ENCODE measurements at places on chromosomes 11 and 22. TPM values are rescaled to one million over a fixed set of nuclear protein-coding genes. Genes with fewer than 3 reads are reported as not detected.
A peak's percentile ranks its signal among the peaks of the same experiment; 100 is the strongest.

DNA sequence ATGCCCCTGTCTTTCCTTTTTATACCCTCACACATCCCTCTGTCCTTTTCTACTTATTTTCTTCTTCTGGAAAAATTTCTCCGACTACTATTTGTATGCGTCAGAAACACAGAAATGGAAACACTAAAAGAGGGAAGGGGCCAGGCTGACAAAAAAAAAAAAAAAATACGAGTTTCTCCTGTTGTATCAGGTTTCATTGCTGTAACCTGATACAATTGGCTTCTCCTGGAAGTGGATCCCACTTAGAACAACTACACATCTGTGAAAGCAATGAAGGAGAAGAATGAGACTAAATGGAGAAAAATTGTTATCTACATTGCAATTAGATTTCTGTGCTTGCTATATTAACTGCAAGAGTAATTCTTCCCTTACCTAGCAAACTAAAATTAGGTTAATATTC, 393.9 kb downstream of the GUCY1A2 start:
- no peaks in the 10 kb centered on the region for H3K4me1 ChIP-seq
- no peaks in the 10 kb centered on the region for H3K27me3 ChIP-seq
- H3K4me3 ChIP-seq, result no peak overlapping the region
- no peak overlapping the region for H3K27ac ChIP-seq
- H3K36me3 ChIP-seq, result no peaks in the 10 kb centered on the region

GRCh38 chr11:130964058-130964792, 47.9 kb upstream of the SNX19 start:
- no peak overlapping the region for H3K27ac ChIP-seq
- no peak for DNase-seq
- H3K36me3 ChIP-seq, result no peaks in the 10 kb centered on the region
- H3K4me1 ChIP-seq, result no peaks in the 10 kb centered on the region

Gene GAB4
- not detected for polyA plus RNA-seq

- no peaks in the 10 kb centered on the region for H3K36me3 ChIP-seq
- DNase-seq, result no peak
- H3K27ac ChIP-seq, result no peak overlapping the region
- H3K27me3 ChIP-seq, result no peaks in the 10 kb centered on the region
Observed at GRCh38 chr11:134565343-134565891, 153.4 kb upstream of the B3GAT1 start.

- no peak overlapping the region for H3K27ac ChIP-seq
- no peak for DNase-seq
- H3K4me3 ChIP-seq, result peak overlapping the region; percentile 48
- H3K36me3 ChIP-seq, result no peaks in the 10 kb centered on the region
- peaks cover 25% of the 10 kb centered on the region for H3K27me3 ChIP-seq
- peaks cover 30% of the 10 kb centered on the region for H3K4me1 ChIP-seq
Observed at GRCh38 chr22:26170112-26170492, 840 bp downstream of the SEZ6L start.

DNA sequence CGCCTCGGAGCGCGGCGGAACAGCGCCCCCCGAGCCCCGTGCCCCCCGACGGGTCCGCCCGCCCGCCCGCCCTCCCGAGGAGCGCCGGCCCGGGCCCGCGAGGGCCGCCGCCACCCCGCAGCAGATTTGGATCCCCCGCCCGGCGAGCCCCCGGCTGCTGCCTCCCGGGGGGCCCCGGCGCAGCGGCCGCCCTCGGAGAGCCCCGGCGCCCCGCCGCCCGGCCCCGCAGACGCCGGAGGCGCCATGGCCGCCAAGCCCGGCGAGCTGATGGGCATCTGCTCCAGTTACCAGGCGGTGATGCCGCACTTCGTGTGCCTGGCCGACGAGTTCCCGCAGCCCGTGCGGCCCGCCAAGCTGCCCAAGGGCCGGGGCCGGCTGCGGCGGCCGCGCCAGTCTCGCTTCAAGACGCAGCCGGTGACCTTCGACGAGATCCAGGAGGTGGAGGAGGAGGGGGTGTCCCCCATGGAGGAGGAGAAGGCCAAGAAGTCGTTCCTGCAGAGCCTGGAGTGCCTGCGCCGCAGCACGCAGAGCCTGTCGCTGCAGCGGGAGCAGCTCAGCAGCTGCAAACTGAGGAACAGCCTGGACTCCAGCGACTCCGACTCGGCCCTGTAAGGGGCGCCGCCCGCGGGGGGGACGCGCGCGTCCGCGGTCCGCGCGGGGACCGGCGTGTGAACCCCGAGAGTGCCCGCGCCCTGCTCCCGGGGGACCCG, 380 bp downstream of the C11orf96 start:
- H3K4me3 ChIP-seq, result peak overlapping the region; percentile 66
- no peaks in the 10 kb centered on the region for H3K36me3 ChIP-seq
- peaks cover 15% of the 10 kb centered on the region for H3K4me1 ChIP-seq
- DNase-seq, result no peak

Gene OR51B4
- not detected for polyA plus RNA-seq

DNA sequence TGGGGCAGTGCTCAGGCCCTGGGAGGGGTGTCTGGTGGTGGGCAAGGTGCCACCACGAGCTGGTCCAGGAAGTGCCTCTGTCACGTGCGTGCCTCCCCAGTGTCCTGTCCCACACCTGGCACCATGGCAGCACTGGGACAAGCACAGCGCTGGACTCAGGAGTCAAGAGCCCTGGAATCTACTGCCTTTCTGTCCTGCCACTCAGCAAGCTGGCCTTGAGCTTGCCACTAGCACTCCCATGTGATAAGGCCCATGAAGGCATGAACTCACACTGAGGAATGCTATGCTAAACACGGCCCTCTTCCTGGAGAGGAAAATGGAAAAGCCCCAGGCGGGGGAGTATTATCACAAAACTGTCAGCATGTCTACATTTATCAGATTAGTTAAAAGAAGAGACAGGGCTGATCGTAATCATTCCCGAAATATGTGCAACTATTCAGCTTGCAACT, 50.7 kb upstream of the SLC35C1 start:
- no peak overlapping the region for H3K4me3 ChIP-seq
- H3K27ac ChIP-seq, result no peak overlapping the region
- no peaks in the 10 kb centered on the region for H3K4me1 ChIP-seq

GRCh38 chr11:122877732-122878131, 4.8 kb upstream of the JHY start:
- peak overlapping the region; percentile 25 for H3K4me3 ChIP-seq
- no peak overlapping the region for H3K27ac ChIP-seq
- H3K36me3 ChIP-seq, result no peaks in the 10 kb centered on the region
- peaks cover 6% of the 10 kb centered on the region for H3K27me3 ChIP-seq
- H3K4me1 ChIP-seq, result peaks cover 5% of the 10 kb centered on the region

- peaks cover 16% of the 10 kb centered on the region for H3K4me1 ChIP-seq
- DNase-seq, result no peak
- H3K4me3 ChIP-seq, result no peak overlapping the region
- H3K27ac ChIP-seq, result no peak overlapping the region
- H3K36me3 ChIP-seq, result no peaks in the 10 kb centered on the region
Observed at GRCh38 chr22:44624689-44625420, 77.1 kb upstream of the PRR5 start.

DNA sequence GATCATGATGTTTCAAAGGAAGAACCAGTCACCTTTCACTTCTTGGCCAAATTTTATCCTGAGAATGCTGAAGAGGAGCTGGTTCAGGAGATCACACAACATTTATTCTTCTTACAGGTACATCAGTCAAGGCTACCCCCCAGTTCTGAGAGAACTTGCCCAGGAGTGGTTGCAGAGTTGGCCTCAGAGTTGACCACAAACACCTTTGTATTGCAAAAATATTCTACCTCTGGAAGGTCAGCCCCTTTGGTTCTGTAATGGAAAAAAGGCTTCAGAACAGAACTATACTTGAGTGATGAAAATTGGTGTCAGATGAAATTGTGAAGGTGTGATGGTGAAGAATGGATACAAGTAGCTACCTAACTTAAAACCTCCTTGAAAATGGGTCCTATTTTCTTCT, 35.7 kb downstream of the NF2 start:
- no peak overlapping the region for H3K4me3 ChIP-seq
- no peak for DNase-seq
- peaks cover 20% of the 10 kb centered on the region for H3K36me3 ChIP-seq
- no peak overlapping the region for H3K27ac ChIP-seq
- H3K27me3 ChIP-seq, result no peaks in the 10 kb centered on the region
- H3K4me1 ChIP-seq, result peaks cover 20% of the 10 kb centered on the region

Gene BLID
- polyA plus RNA-seq, result not detected

Gene SCARF2
- polyA plus RNA-seq, result 0.12 TPM

DNA sequence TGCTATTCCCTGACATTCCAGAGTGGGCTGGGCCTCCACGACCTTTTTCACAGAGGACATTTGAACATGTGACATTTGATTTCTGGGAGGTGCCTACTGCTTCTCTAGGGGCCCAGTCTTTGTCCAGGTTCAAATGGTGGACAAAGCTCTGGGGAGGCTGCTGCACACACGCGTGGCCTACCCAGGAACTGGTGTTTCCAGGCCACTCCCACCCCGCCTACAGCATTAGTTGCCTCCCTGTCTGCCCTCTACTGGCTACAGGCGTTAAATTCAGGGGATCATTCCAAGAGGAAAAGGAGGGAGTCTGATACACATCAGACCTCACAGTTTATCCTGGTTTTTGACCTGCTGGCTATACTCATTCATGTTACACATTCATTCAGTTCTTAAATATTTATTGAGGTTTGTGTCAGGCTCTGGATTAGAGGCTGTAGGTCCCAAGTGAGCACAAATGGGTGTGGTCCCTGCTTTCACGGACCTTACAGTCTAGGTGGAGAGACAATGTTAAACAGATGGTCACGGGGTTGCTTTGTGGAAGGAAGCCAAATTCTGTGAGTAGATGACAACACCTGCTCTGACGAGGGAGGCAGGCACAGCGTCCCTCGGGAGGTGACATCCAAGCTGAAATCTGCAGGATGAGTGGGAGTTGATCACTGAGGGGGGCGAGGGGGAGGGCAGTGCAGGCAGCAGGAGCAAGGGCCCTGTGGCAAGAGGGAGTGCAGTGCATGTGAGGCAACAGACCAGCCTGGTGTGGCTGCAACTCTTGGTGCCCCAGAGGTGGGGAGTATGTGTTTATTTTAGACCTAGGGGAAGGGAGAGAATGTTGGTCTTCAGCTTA, 11.8 kb downstream of the TUB start:
- H3K27me3 ChIP-seq, result no peaks in the 10 kb centered on the region
- H3K27ac ChIP-seq, result no peak overlapping the region
- no peaks in the 10 kb centered on the region for H3K36me3 ChIP-seq
- H3K4me1 ChIP-seq, result no peaks in the 10 kb centered on the region
- no peak for DNase-seq

DNA sequence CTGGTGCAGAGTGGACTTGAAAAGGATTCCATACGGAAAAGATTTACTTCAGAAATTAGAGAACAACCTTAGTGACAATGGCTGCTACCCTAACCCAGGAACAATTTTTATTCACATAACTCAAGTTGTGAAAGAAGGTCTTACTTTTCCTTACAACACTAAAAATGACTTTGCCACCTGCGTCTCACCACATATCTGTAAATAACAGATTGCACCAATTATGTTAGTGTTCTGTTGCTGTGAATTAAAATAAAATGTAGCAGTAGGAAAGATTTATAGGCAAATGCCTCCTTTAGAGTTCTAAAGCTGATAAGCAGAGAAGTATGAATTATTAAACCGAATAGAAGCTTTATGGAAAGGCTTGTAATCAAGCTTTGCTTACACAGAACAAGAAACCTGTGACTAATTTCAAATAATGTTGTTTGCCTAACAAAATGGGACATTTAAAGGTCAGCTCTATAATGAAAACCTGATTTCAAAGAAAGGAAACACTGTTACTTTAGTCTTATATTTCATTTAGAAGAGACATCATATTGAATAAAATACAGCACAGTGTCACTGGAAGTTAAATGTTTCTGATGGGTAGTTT, 2237.8 kb downstream of the LRRC4C start:
- H3K4me1 ChIP-seq, result no peaks in the 10 kb centered on the region
- H3K36me3 ChIP-seq, result no peaks in the 10 kb centered on the region
- no peak overlapping the region for H3K27ac ChIP-seq
- H3K4me3 ChIP-seq, result no peak overlapping the region
- H3K27me3 ChIP-seq, result no peaks in the 10 kb centered on the region

DNA sequence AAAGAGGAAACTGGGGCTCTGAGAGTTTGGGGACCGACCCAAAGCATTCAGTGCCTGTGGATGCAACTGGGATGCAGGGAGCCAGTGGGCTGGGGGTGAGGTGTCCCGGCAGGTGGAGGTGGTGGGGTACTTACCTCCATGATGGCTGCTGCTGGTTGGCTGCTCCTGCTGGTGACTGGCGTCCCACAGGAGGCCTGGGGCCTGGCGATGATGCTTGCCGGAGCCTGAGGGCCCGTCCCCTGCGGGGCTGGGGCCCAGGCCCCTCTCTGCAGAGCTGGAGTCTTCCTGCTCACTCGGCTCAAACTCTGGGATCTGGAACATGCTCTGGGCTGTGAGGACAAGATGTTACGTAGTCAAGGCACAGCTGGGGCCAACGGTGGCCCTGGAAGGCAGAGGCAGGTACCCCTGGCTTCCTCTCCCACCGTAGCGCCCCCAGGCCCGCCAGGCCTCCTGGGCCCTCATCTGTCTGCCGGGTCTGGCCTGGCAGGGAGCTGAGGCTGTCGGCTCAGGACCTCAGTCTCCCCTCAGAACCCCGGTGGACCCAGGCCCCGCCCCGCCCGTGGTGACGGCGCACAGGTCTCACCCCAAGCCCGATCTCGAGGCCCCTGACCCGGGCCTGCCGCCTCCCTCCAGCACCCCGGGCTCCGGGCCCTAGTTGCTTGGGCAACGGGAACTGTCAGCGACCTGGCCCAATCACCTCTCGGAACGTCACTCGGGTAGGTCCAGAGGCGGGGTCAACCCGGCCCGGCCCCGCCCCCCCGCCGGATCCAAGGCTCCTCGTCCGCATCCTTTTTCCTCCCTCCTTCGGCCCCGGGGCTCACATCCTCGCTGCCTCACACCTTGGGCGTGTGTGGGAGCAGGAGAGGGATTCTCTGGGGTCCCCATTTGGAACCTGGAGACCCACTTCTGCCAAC, at the start of gene BAD:
BAD (minus strand) TSS at position 618 of the 914 bp plus-strand sequence; CDS start at position 321, 297 bp downstream.
- H3K27ac ChIP-seq, result peak within 1 kb of the TSS; percentile 91
- H3K27me3 ChIP-seq, result no peaks in the 10 kb centered on the region
- peaks cover 24% of the 10 kb centered on the region for H3K4me1 ChIP-seq
- H3K4me3 ChIP-seq, result peak within 1 kb of the TSS; percentile 74
- DNase-seq, result peak; percentile 91
- H3K36me3 ChIP-seq, result no peaks in the 10 kb centered on the region

Gene HSPA8
- polyA plus RNA-seq, result 531 TPM

Measured in CD14-positive monocyte (primary cell).